ENCODE measurements at places on chromosomes 2 and 18. TPM values are rescaled to one million over a fixed set of nuclear protein-coding genes. Genes with fewer than 3 reads are reported as not detected.

Gene CHMP1B
- total RNA-seq, result 30.0 TPM

Gene UGT1A8
- not detected for total RNA-seq

Gene TEX44
- not detected for total RNA-seq

Gene CDK15
- not detected for total RNA-seq

Gene ABCG5
- not detected for total RNA-seq

Gene PTCD3
- total RNA-seq, result 139 TPM

Gene AQP12B
- total RNA-seq, result not detected

Gene CCDC68
- total RNA-seq, result not detected

Gene TTR
- not detected for total RNA-seq

Gene GCG
- total RNA-seq, result not detected

Gene SLC9A4
- 0.13 TPM for total RNA-seq

Gene FKBP1B
- 0.43 TPM for total RNA-seq

Gene B3GNT7
- not detected for total RNA-seq

Gene ZSWIM2
- total RNA-seq, result not detected

Gene TMEM247
- not detected for total RNA-seq

Gene ORC2
- total RNA-seq, result 42.0 TPM

Gene ARL4C
- total RNA-seq, result 333 TPM

Gene PCARE
- not detected for total RNA-seq

Gene RHOB
- total RNA-seq, result 2.2 TPM

Gene LTBP1
- total RNA-seq, result 0.43 TPM

Gene INHA
- total RNA-seq, result not detected

Gene KCNE4
- not detected for total RNA-seq

Gene EDAR
- total RNA-seq, result 0.89 TPM

Gene INO80C
- 21.8 TPM for total RNA-seq

Gene CSRNP3
- not detected for total RNA-seq

Gene ACMSD
- total RNA-seq, result not detected

Gene METAP1D
- 5.6 TPM for total RNA-seq

Gene LHCGR
- not detected for total RNA-seq

Gene UGT1A4
- total RNA-seq, result not detected

Gene CD28
- 132 TPM for total RNA-seq

Gene RGPD4
- not detected for total RNA-seq

Gene ERFE
- total RNA-seq, result 0.10 TPM

Gene IKZF2
- 2.1 TPM for total RNA-seq

Gene SCYGR4
- not detected for total RNA-seq

Gene SPC25
- 32.1 TPM for total RNA-seq

Gene UGT1A5
- not detected for total RNA-seq

Gene LOXHD1
- 0.02 TPM for total RNA-seq

Gene DLX1
- total RNA-seq, result not detected

Gene L3MBTL4
- total RNA-seq, result 0.10 TPM

Measured in activated naive CD4-positive, alpha-beta T cell treated with anti-CD3 and anti-CD28 coated beads, Interleukin-2, amount 10 ng/mL, durations not matched to agents 5 hours and 36 hours (primary cell).